ENCODE measurements at places on chromosomes 6 and 20.

DNA sequence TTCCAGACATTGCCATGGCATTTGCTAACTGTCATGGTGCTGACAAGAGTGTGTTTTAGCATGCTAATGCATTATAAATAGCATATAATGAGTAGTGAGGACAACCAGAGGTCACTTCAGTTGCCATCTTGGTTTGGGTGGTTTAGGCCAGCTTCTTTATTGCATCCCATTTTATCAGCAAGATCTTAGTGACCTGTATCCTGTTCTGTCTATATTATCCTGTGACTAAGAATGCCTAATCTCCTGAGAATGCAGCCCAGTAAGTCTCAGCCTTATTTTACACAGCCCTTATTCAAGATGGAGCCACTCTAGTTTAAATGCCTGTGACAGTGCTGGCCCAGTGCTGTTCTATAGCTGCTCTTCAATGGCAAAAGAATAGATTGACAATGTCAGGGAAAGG, 781.0 kb upstream of the ADGRB3 start:
- no peak for DNase-seq

GRCh38 chr6:40722091-40722490, 134.9 kb upstream of the LRFN2 start:
- DNase-seq: no peak

- no peak for DNase-seq
Observed at GRCh38 chr6:164628302-164628931, 681.0 kb downstream of the C6orf118 start.

- DNase-seq: no peak
Observed at GRCh38 chr6:106631346-106631745, 2.0 kb downstream of the QRSL1 start.

DNA sequence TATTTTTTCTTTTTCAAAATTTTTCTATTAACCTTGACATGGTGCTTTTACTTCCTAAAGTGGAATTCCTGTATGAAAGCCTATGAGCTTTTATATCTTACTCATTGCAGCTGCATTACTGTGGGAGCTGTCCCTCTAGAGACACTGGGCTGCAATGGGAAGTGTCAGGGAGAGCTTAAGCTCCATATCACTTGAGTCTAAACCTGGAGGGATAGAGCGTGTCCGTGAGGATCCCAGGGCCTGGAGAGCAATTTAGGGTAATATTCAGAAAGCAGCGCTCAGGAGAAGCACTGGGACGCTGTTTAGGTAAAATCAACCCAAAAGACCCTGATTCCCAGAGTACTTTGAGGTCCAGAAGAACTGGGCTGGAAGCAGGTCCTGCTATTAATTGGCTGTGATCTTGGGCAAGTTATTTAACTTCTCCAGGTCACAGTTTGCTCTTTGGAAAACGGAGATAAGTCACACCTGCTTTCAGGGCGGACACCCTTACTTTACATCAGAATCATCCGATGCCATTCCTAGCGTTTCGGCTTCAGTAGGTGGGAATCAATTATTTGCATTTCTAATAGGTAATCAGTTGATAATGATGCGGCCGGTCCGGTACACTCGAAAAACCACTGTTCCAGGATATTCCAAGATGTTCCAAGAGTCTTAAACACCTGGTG, 628 bp upstream of the ERGIC3 start:
- no peak for DNase-seq

GRCh38 chr6:26493258-26493657, 6.8 kb upstream of the BTN1A1 start:
- no peak for DNase-seq

GRCh38 chr20:24836041-24836533, 113.0 kb upstream of the CST7 start:
- DNase-seq: no peak

DNA sequence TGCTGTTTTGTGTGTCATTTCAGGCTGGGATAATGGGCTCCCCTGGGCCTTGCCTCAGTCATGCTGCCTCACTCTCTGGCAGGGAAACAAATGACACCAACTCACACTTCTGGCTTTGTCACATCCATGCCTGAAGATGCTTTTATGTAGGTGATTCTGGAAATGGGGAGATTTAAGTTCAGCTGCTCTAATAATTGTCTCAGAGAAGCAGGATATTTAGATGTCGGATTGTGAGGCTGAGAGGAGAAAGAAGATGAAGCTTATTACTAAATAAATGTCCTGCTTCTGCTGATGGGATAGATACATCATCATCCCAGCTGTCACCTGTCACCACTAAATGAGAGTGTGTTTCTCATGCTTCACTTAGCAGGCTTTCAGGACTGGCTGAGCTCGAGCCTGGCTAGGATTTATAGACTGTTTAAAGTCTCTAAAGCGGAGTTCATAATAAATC, 480.2 kb upstream of the SPTLC3 start:
- no peak for DNase-seq

DNA sequence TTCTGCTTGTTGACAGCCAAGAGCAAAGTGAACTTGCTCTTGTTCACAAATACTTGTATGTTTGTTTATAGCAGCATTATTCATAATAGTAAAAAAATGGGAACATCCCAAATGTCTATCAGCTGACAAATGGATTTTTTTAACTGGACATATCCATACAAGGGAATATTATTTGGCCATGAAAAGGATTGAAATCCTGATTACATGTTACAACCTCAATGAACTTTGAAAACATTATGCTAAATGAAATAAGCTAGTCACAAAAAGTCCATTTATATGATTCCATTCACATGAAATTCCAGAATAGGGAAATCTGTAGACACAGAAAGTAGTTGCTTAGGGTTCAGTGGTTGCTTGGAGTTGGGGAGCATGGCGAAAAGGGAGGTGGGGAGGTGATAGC, 28.4 kb upstream of the BAG2 start:
- DNase-seq: no peak

DNA sequence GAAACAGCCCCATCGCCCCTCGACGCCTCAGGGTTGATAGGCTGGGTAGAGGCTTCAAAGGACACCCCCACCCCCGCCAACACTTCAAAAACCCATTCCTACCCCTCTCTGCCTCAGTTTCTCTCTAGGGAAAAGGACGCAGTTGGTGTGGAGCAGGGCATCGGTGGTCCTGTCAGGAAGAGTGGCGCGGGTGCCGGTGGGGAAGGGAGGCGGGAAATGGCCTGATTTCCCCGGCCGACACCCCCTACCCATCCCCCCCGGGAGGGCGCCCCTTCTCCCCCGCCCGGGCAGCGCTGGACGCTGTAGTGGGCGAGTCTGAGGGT, 367 bp downstream of the NRSN2 start:
- DNase-seq: no peak

GRCh38 chr6:78700991-78701390, 166.4 kb upstream of the IRAK1BP1 start:
- no peak for DNase-seq

GRCh38 chr6:138246650-138247440, 28.6 kb upstream of the PBOV1 start:
- no peak for DNase-seq

DNA sequence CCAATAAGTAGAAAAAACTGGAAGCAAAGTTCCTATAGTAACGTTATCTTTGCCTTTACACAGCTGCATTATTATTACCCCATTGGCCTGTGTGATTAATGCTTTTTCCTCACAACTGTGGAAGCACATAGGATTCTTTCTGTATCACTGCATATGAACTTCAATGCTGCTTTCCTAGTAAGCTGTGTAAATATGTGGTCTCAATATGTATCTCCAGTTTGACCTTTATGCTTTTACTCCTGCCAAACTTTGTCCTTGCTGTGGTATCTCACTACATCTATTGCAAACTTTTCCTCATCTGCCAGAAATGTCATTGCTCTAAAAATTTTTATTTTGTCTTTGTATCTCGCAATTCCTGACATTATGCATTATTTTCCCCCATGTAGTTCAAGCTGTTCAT, 168.6 kb downstream of the ZFAND3 start:
- DNase-seq: no peak

GRCh38 chr6:73233048-73233447, 7.8 kb upstream of the KHDC1L start:
- no peak for DNase-seq

DNA sequence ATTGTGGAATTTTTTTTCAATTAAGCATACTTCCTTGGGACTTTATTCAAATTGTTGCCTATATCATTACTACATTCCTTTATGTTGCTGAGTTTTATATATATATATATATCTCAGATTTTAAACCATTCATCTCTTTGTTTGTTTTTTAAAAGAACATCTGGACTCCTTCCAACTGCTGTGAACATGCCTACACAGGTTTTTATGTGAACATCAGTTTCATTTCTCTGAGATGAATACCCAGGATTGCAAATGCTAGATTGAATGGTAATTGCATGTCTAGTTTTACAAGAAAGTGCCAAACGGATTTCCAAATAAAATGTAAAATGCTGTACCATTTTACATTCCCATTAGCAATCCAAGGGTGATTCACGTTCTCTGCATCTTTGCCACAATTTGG, 1289.3 kb downstream of the HACE1 start:
- no peak for DNase-seq

DNA sequence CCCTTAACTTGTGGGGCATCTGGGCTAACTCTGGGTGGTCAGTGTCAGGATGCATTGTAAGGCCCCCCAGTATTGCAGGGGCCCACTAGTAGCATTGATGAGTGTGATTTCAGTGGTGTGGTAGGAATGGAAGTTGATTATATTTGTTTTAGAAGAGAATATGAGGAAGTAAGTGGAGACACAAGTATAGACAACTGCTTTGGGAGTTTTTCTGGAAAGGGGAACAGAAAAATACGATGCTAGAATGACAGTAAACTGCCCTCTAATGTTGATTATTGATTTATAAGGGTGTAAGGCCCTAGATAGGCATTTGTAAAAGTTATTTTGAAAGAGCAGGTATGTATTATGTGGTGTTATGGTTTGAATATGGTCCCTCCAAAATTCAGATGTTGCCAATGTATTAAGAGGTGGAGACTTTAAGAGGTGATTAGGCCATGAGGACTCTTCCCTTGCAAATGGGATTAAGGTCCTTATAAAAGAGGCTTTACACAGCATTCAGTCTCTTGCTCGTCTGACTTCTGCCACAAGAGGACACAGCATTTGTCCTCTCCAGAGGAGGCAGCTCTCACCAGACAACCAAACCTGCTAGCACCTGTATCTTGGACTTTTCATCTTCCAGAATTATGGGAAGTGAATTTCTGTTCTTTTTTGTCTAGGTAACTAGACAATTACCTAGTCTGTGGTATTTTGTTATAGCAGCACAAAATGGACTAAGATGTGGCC, 135.9 kb upstream of the DTNBP1 start:
- DNase-seq: no peak

DNA sequence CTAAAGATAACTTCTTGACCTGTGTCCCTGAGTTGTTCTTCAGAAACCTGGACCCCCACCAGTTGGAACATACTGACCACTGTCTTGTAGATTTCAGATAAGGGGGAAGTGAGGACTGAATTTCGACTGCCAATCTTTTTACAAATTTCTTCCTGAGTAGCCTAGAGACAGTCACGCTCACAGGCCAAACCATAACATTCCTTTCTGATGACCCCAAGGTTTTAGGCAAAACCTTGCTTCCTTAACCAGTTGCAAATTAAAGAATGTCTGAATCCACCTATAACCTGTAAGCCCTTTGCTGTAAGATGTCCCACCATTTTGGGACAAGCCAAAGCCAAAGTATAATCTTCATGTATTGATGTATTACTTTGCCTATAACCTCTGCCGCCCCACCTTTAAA, 306.9 kb downstream of the LRFN2 start:
- DNase-seq: no peak
